Right atrium auricular region (tissue), 2 donors: ENCODE measurements at places on chromosomes 1 and 21.
A peak's percentile ranks its signal among the peaks of the same experiment; 100 is the strongest.

DNA sequence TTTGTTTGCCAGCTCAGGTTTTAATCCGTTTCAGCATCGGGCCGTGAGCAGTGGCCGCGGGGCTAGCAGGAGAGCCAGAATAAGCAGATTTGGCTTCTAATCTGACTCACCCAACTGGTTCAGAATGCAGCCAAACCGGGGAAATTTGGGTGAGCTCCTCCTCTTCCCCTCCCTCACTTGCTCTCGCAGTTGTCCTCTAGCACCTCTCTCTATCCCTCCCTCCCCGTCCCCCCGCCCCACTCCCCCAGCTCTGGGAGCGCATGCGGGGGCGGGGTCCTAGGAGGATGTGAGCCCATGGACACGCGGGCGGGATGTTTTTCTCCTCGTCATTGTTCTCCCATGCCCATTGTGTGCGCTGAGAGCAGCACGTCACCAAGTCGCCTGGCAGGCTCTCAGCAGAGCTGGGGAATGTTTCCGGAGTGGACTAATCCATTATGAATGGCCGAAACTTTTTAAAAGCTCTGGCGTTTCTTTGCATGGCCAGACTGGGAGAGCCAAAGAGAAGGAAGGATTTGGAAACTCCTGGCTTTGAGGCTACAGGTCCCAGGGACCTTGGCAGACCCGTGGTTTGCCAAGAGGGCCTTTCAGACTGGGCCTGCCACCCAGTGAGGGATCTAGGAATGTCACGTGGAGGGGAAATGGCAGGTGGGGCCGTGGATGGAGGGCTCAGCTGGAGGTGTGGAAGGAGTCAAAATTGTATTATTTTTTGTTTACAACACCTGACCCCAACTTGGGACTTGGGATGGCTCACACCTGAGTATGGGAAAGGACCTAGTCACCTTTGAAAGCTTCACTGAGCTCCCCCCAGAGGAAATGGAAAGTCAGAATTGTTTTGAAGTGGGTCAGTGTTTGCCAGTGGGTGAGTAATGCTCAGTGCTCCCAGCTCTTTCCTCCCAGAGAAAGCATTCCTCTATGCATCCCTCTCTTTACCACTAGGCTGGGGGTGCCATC is 39.2 kb downstream of the CDK18 start:
- peak; percentile 86 for DNase-seq

DNA sequence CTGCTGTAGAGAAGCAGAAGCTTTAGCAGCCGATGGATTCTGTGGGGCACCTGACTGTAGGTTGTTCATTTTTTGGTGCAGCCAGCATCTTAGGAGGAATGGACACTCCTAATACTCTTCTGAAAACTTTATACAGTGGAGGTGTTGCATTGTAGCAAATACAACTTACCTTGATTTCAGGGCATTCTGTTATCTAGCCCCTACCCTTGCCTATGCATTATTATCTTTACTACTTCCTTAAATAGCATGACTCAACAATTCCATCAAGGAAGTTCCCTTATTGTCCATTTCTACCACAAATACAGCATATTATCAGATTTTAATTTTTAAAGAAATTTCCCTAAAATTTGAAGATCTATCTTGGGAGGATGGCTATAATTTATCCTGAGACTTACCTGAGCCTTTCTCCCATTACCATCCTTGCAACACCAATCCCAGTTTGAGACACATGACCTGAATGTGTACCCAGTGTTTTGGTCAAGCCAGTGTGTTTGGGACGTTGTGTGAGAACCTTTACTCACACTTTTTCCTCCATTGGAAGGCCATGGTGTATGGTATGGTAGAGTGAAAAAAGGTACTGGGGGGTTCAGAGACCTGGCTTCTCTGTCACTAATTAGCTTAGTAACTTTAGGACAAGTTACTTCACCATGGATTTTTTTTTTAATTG is 9.2 kb downstream of the POU2F1 start:
- no peak for DNase-seq

DNA sequence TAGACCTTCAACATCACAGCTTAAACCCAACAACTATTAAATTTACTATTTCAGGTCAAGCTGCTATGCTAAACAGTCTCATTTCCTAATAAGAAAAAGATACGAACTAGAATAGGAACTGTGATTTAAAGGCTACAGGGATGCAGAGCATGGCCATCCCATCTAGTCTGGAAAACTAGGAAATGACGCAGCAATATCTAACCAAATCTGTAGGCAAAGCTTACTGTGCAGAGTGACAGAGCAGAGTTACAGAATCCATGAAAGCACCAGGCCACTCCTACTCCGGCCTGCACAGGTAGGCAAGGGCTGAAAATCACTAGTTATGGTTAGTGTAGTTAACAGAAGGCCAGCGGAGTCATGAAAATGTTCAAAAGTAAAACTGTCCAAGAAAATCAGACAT is 2.1 kb downstream of the HLCS start:
- DNase-seq = no peak

GRCh38 chr1:234719454-234720251 is 109.7 kb upstream of the IRF2BP2 start:
- DNase-seq = no peak

- DNase-seq = no peak
Measured at GRCh38 chr1:33140153-33141149, 41.4 kb downstream of the TRIM62 start.

GRCh38 chr1:84330125-84330984 is 28.8 kb downstream of the SAMD13 start:
- DNase-seq = no peak

DNA sequence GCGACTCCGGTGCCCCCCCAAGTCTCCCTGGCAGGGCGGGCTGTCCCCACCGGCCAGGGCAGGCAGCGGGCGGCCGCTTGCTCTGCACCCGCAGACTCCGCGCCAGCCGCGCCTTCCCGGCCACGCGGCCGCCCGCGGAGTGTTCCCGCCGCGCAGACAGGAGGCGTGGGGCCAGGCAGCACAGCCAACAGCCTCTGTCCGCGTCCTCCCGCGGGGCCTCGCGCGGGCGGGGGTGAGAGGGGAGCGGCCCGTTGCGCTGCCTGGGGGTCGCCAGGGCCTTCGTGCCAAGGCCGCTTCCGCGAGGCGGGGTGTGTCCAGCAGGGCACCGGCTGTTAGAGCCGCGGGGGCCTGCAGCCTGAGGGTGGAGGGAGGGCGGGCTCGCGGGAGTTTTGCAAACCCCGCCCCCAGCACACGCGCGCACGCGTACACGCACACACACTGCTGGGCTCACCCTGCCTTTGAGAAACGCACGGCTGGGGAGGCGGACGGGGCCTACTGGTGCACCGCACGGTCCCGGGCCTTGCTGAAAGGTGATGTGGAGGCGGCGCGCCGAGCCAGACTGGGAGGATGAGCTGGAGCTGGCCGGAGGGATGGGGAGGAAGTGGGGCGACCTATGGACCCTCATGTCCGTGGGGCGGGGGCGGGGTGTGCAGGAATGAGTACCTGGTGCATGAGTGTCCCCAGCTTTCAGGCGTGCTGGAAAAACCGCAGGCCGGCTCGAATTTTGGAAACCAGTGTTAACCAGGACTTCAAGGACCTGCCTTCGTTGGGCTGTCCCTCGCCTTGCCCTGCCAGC is 41.5 kb downstream of the KIAA1614 start:
- DNase-seq = peak; percentile 68

GRCh38 chr1:111656086-111657017 is 36.8 kb downstream of the RAP1A start:
- DNase-seq = no peak

- DNase-seq = no peak
Measured at GRCh38 chr1:162954824-162955223, 93.8 kb upstream of the CCDC190 start.

DNA sequence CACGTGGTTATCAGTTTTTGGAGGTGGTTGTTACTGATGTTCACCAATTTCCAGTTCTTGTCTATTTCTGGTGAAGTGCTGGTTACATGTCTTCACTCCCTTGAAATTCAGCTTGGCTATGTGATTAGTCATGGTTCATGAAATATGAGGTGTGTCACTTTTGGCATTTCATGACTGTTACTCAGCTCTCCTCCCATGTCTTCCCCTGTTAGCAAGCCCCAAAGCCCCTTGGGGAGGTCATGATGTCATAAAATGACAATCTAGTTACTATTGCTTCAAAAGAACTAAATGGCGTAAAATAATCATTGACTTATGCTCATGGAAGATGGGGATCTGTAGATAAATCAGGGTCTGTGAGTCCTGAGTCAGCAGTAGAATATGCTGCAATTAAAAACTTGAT is 425.1 kb downstream of the SETD4 start:
- DNase-seq = no peak

DNA sequence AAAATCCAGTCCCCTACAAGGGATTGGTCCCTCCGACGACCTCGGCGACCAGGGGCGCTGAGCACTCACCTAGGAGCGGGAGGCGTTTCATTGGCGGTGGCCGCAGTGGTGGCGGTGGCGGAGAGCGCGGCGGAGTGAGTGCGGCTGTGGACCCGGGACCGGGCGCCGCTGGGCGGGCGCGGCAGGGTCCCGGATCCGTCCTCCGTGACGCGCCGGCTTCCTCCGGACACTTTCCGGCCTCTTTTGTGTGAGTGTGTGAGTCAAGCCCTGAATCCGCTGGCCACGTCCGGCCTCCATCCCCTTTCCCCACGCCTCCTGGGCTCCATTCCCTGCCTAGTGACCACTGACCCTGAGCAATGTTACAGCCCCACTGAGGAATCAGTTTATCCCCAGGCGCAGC is at the start of gene ADGRL4:
Gene ADGRL4 (minus strand): TSS at position 167 of the 400 bp plus-strand sequence. CDS start 76 bp downstream, at position 91.
- DNase-seq = peak; percentile 60

DNA sequence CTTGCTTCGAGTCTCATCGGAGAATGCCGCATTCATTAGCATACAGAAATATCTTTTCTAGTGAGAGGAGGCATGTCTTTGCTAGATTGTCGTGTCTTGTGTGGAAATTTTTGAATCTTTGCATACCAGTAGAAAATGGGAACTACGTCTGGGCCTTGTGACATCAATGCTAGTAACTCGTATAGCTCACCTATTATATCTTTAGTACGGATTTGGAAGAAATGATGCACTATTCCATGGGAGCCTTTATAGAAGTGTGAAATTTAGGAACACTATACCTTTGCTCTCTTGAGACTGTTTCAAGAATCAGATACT is 835 bp downstream of the UHMK1 start:
- DNase-seq = no peak

DNA sequence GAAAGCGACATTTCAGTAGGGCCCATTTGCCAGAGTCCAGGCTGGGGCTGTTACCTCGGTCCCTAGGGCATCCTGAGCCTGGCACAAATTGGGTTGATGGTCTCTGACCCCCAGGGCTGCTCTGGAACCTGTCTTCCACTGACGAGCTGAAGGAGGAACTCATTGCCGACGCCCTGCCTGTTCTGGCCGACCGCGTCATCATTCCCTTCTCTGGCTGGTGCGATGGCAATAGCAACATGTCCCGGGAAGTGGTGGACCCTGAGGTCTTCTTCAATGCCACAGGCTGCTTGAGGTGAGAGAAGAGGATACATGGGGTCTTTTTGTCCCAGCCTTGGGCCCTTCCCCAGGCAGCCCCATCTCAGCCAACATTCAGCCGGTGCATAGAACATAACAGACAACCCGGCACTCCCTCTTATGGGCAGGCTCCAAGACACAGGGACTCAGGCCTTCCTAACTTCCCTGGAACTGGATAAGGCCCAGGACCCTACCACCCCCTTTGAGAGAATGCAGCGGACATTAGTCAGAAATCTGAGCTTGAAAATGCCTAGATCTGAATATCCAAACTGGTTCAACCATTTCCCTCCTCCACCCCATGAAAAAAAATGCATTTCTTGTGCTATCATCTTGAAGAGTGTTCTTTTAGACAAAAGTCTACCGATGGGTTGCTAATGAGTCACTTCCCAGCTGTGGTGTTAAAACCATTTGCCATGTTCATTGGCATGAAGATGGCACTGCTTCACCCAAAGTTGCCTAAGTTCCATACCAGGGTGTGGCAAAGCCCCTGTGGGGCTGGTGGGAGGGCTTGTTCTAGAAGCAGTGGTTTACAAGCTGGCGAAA is 35.4 kb downstream of the PKP1 start:
- DNase-seq = no peak

- no peak for DNase-seq
Measured at GRCh38 chr1:195071461-195071860, 1536.8 kb downstream of the KCNT2 start.

DNA sequence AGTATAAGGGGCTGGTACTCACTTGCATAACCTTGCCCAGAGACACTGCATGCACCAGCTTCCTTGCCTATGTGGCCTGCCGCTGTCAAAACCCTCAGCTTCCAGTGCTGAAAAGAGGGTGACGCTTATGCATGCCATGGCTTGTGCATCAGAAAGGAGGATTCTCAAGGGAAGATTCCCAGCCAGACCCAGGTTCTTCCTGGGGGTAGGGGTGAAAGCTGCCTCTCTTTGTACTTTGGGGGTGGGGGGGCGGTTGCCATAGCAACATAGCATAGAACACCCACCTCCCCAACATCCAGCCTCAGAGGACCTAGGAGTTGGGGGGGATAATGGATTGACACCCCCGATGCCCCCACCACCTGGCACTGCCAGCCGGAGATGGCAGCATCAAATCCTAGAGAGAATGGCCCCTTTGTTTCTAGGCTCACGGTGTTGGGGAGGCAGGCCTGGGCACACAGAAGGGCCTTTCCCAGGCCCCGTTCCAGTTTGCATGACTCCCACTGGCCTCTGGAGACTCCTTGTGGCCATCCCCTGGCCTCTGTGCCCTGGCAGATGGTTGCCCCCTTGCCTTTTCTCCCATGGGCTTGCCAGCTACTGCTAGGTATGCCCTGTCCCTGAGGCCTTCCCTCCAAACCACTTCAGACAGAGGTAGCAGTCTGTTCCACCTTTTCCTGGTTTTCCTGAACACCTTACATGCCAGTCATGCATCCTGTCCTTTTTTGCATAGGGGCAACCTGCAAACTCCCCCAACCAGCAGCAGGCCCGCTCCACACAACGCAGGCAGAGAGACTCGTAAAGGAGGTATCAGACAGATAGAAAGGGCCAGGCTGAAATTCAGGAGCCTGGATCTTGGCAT is 44.6 kb downstream of the RHBG start:
- DNase-seq = no peak

DNA sequence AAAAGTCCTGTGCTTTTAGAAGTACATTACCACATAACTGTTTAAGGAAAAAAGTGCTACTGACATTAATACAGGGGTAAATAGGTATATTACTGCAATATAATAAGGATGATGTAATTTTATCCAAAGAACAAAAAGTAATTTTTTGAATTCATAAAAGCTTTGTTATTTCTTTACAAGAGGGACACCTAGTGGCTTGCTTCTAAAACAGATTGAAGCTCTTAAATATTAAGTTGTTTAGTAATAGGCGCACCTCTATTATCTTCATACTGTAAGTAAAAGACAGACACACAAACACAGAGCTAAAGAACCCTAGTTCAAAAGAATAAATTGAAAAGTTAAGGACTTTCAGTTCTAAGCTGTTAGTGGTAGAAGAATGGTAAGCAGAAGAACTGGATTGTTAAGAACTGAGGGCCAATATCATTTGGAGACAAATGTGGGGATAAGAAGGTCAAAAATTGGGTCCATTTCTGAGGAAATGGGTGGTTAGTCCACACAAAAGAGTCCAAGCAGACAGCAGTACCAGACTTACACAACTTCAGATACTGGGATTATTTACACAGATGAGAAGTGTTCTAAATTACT is 15.4 kb downstream of the ZNHIT6 start:
- DNase-seq = no peak

GRCh38 chr1:114092186-114093062 is 61.2 kb downstream of the SYT6 start:
- no peak for DNase-seq
